ENCODE measurements at places on chromosomes 12 and 14.

DNA sequence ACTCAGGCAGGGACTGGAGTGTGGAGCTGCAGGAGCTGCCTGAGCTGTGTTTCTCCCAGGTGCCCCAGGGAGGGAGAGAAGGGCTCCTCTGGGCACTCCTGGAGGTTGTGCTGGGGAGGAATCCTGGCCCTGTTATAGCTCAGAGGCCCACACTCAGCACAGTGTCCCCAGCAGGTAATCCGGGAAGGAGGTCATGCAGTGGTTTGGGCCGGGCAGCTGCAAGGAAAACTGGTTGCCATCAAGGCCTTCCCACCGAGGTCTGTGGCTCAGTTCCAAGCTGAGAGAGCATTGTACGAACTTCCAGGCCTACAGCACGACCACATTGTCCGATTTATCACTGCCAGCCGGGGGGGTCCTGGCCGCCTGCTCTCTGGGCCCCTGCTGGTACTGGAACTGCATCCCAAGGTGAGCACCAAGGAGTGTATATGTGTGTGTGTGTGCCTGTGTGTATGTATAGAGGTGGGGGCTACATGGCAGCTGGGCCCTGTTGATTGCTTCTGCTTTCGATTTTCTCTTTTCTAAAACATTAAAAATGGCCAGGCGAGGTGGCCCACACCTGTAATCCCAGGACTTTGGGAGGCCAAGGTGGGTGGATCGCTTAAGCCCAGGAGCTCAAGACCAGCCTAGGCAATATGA lies 2.0 kb downstream of the AMHR2 start:
- DNase-seq: no peak

DNA sequence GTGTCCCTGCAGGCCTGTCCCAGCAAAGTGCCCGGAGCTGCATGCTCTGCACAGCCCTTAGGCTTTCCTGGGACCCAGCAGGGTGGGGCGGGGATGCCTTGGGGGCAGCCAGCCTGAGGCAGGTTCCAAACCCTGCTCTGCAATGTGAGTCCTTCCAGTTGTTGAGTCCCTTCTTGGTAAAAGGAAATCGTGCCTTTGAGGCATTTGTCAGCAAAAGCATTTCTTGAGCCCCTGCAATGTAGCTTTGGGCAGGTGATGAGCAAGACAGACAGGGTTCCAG lies 38.1 kb upstream of the TRAF3 start:
- DNase-seq: no peak

DNA sequence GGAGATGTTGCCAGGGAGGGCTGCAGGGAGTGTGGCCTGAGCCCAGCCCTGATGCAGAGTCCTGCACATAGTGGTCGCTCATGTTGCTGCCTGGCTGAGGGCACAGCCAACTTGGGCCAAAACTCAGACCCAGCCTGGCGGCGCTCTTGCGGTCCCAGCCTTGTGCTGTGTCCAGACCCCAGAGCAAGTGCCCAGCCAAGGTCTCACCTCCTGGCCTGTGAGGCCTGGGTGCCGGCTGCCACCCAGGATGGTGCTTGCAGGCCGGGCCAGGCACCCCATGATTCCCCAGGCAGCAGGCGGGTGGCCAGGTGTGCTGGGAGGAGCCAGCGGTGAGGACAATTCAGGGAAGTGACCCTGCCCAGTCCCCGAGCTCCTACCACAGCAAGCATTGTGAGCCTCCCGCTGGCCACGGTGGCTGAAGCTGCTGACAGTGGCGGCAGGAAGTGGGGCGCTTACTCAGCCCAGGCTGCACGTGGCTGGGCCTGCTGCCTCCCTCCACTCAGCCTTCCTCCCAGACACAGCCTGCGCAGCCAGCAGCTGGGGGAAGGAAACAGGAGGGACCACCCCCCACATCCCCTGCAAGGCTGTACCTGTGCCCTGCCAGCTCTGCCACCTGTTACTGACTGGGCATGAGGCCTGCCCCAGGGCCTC lies 17.7 kb upstream of the PGF start:
- DNase-seq: no peak

- no peak for DNase-seq
Measured at GRCh38 chr14:72155379-72155993, 223.3 kb downstream of the RGS6 start.

DNA sequence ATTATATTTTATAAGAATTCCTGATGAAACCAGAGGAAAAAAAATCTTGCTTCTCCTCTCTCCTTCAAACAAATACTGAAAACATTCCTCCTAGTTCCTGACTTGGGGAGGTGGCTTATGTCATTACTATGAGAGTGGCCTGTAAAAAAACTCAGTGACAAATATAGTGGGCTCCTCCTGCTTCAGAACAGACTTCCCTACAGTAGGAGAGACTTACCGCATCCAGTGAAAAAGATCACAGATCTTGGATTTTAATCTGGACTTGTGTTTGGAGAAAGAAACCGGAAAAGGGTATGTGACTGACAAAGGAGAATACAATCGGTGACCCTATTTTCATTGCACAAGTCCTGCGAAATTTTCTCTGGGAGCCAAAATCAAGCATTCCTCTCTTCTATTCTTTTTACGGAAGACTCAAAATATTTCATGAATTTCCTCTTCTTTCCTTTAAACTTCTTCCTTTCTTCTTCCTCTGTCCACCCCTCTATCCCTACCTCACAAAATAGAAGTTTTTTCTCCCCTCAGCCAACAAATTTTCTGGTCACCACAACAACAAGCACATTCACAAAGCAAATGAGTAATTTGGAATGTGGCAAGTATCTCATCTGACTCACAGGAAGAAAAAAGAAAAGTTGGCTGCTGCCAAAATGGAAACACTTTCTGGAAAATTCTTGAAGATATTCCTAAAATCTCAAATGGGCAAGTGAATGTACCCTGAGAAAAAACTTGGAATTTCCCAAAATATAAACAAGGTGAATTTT lies 185.1 kb upstream of the CDKN3 start:
- no peak for DNase-seq

DNA sequence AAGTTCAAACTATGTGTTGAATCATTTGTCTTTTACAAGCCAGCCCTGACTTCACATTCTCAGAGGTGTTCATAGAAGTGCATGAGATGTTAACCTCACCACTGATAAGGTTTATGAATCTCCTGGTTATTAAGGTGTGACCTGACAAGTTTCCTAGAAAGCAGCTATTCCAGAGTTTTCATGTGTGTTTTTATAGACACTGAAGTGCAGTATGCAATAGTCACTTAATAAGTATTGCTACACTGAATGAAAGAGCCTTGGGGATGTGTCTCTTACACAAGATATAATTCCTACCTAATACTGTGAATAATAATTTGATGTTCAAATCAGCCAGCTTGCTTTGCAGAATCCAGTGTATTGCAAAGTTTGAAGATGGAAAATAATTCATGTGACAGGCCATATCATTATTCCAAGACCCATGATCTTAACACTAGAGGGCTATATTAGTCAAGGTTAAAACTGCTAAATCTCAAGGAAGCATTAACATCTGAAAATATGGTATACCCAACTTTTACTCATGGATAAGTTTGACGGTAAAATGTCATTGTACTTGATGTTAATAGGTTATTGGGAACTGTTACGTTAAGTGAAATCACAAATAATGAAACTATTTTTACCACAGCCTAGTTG lies 13.0 kb downstream of the SLC25A3 start:
- DNase-seq: no peak

DNA sequence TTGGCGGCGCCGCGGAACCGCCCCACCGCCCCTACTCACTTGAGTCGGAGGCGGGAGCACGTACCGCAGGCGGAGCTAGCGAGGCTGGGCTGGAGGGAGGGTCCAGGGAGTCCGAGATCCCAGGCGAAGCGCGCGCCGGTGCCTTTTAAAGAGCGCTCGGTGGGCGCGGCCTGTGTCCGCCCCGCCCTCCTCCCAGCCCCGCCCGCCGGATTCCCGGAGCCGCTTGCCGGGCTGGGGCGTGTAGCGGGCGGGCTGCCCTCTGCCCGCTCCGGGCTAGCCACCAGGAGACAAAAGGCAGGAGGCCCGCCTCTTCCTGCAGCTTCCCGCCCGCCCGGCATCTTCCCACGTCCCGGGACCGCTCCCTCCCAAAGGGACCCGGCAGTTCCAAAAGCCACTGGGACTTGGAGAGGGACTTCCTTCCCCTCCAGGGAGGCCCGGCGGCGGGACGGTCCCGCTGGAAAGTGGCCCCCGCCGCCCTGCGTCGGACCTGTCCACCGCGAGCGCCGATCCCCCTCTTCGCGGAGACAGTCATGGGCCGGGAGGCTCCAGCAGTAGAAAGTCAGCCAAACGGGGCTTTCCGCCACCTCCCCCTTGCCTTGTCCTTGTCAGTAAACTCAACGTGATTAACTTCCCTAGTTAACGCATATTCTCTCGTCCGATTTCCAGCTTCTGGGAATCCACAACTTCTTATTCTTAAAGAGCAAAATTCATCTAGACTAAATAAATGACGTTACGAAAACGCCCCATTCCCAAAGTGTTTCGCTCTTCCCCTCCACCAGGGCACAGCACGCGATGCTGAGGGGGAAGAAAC lies at the start of gene CSRP2:
CSRP2 (minus strand) TSS at position 121 of the 811 bp plus-strand sequence. CDS start 12,759 bp downstream, outside the sequence.
- peak; percentile 26 for DNase-seq

DNA sequence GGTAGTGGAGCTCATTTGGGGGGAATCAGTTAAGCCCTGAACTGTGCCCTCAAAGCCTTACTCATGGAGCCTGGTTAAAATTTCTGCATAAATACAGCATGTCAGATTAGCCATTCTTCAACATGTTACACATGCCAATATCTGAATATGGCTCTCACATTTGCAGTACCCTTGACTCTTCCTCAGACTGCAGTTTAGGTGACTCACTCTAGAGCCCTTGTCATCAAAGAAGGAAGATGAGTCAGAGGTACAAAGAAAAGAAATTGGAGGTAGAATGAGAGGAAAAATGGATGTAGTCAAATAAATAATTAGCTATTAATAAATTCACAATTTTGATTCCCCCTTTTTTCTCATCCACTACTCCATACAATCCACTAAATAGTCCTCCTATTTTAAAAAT lies 23.6 kb upstream of the OR4K2 start:
- DNase-seq: no peak

- no peak for DNase-seq
Measured at GRCh38 chr12:125440399-125440798, 375.2 kb downstream of the AACS start.

DNA sequence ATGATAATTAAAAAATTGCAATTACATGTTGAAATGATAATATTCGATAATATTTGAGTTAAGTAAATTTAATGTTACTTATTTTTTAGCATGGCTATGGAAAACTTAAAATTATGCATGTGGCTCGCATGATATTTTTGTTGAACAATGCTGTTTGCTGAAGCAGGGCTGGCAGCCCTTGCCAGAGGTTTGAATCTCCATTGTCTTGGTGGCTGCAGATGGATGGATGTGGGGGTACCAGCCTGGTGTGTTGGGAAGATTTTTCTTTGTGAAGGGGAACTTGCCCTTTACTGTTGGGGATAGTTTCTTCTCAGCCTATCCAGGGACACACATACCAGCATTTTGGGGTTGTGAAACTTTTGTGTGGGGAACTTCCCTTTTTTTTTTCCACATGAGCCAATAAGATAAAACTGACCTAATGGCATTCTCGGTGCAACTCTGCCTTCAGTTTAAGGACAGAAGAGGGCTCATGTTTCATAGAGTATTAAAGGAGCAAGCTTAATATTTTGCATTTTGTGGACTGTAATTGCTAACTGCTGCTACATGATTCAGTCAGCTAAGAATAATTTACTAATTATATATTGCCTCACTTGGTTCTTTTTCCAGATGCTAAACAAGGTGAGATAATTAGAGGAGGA lies 8.8 kb downstream of the RASSF3 start:
- DNase-seq: no peak

GRCh38 chr12:120801146-120801545 lies 75.5 kb downstream of the ACADS start:
- DNase-seq: no peak

GRCh38 chr12:12336049-12336411 lies 14.0 kb downstream of the MANSC1 start:
- DNase-seq: no peak

- DNase-seq: no peak
Measured at GRCh38 chr12:122866950-122867607, 28.8 kb downstream of the VPS37B start.

GRCh38 chr12:24954261-24954660 lies 5.4 kb upstream of the BCAT1 start:
- DNase-seq: no peak

- no peak for DNase-seq
Measured at GRCh38 chr12:58487678-58488161, 432.6 kb downstream of the LRIG3 start.

- DNase-seq: no peak
Measured at GRCh38 chr12:103960616-103961227, 5.0 kb upstream of the TDG start.

- DNase-seq: no peak
Measured at GRCh38 chr14:75435473-75435872, 7.7 kb downstream of the JDP2 start.

- DNase-seq: no peak
Measured at GRCh38 chr12:130764475-130765185, 48.5 kb upstream of the RIMBP2 start.

DNA sequence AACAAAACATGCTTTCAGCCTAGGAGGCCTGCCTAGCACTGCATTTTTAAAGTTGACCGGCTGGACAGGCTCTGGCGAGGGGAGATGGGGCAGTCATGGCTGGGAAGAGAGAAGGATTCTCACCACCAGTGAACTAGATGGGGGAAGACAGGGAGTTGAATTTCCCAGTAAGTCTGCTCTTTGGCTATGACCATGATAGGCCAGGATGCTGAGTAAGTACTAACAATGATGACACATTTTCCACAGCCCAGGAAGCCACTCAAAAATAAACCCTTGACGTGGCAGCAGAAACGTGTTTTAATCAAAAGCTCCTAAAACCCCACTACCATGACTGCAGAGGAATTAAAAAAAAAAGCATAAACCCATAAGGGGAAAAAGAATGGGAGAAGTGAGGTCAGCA lies 19.0 kb downstream of the KCTD10 start:
- no peak for DNase-seq

DNA sequence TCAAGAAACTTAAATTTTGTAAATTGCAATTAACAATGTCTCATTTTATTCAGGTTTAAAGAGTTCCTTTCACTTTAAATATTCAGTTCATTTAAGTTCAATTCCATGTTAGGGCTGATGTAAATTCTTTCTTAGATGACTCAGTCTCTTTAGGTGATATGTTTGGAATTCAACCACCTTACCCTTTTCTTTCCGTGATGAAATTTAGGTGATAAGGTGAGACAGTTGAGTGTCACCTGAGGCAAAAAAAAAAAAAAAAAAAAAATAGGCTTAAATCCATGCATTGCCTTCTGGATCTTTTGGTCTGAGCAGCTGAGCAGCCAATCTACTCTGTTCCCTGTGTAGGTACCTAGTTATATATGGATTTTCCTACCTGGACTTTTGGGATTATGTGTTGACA lies 299.5 kb downstream of the DAD1 start:
- no peak for DNase-seq

- DNase-seq: no peak
Measured at GRCh38 chr14:41663473-41663850, 56.8 kb downstream of the LRFN5 start.

All from T-helper 9 cell (primary cell).